MCF 10A (cell line): ENCODE measurements at places on chromosomes 3 and 15.
A peak's percentile ranks its signal among the peaks of the same experiment; 100 is the strongest.

GRCh38 chr3:19427422-19428149, 279.3 kb downstream of the KCNH8 start:
- DNase-seq = peak; percentile 30

DNA sequence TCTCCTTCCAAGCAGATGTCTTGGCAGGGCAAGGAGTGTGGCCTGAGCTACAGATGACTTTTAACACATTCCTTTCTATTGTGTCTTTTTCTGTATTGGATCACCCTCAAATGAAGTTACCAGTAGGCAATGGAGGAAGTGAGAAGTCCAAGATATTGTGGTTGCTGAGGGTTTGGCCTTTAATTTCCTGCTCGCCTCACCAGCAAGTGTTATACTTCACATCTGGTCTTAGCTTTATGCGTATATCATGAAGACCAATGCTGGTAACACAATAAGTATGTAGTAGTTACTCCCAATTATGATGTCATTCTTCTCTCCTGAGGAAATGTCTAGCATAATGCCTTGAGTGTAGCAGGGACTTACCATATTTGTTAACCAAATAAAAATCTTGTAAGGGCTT, 179.9 kb downstream of the ZIC1 start:
- no peak for DNase-seq

DNA sequence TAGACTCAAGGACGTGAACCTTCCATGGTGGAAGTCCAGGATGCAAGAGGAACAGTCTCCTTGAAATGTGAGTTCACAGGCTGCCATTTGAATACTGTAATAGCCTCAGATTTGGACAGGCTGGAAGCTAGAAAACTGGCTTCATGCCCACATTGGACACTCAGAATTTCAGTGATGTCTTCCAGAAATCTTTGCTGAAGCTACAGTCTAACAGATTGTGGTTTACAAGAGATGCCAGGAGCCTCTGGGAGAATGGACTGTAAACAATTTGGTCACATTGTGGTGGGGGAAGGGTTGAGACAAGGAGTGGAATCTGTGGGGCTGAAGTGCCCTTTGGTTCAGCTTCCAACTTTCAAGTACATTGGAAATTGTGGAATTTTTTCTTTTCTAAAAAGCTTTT, 252.0 kb upstream of the PROK2 start:
- no peak for DNase-seq

- no peak for DNase-seq
These were observed 7.5 kb upstream of the MAN2A2 start for GRCh38 chr15:90895571-90896117.

- DNase-seq = no peak
These were observed 148.6 kb upstream of the STRIT1 start for GRCh38 chr3:155442072-155442471.

DNA sequence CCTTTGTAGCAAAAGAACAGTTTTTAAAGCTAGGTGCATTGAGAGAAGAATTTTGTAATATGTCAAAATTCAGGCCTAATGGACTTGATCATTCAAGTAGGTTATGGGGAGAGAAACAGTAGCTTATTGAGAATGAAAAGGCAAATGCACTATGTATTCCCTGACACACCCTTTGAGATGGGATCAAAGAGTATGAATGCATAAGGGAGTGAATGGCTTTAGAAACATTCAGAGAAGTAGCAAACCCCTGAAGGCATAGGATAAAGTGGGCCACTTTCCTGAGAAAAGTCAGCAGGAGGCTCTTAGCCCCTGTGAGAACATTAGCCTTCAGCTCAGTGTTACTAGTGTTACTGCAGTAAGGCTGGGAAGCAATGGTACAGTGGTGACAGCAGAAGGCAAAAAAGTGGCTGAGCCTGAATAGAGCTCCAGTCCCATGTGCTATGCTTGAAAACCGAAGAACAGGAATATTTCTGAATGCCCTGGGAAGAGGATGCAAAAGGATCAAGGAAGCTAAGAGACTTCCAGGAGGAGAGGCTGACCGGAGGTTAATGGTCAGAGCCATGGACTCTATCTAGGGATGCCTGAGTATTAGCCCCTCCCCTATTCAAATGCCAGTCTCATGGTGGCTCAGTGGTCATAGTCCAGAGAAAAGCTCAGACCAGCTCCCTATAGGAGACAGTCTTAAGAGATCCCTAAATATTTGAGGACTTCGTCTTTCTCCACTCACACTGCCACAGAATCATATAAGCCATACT, 218.2 kb upstream of the SGO1 start:
- DNase-seq = no peak

- peak; percentile 32 for DNase-seq
These were observed 384.0 kb upstream of the TPM1 start for GRCh38 chr15:62658498-62658897.

DNA sequence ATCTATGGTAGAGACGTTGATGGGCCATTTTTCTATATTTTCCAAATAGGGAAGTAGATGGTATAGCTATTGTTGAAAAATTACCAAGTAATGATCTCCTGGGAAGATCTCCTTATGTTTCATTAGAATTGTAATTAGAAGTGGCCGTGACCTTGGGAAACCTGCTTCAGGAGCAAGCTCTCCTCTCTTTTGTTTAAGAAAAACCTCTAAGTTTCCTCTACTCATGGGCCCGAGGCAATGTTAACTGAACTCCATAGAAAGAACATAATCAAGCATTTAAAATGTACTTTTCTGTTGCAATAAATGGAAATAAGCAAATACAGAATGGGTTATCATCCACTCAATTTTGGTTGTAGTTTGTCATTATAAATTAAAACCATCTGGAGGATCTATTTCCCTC, 511.2 kb upstream of the MDFIC2 start:
- no peak for DNase-seq

DNA sequence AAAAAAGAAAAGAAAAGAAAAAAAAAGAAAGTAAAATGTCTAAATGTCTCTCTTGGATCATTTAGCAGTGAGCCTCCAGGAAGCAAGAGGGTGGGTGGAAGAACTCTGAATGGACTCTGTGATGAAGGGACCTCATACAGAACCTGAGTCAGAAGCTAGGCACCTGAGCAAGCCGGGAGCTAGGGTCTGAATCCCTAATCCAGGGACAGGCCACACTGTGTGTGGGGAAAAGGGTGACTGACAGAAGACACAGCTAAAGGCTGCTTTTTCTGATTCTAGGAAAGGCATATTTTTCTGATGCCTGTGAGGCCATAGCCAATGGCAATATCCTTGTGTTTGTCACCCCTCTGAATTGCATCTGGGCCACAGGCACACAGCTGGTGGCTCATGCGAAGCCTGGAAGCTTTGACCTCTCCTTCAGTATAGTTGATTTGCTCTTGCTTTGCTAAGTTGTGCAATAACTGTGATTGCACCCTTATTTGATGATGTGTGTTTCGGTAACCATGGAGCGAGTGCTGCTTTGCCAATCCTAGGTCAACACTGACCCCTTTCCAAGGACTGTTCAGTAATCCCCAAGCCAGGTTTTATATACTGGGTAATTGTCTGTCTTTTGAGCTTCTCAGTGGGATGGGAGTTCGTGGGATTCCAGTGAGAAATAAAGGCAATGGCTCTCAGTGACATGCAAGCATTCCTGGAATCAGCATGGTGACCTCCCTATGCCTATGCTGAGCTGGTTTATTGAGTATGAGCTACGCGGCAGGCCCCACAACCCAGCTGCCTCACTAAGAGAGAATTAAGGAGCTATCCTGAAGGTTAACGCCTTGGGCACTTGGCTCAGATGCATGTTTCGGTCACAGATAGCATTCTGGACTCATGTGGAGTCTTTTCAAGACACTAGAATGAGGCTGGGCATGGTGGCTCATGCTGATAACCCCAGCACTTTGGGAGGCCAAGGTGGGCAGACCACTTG, 49.0 kb upstream of the OSBPL11 start:
- DNase-seq = peak; percentile 39

DNA sequence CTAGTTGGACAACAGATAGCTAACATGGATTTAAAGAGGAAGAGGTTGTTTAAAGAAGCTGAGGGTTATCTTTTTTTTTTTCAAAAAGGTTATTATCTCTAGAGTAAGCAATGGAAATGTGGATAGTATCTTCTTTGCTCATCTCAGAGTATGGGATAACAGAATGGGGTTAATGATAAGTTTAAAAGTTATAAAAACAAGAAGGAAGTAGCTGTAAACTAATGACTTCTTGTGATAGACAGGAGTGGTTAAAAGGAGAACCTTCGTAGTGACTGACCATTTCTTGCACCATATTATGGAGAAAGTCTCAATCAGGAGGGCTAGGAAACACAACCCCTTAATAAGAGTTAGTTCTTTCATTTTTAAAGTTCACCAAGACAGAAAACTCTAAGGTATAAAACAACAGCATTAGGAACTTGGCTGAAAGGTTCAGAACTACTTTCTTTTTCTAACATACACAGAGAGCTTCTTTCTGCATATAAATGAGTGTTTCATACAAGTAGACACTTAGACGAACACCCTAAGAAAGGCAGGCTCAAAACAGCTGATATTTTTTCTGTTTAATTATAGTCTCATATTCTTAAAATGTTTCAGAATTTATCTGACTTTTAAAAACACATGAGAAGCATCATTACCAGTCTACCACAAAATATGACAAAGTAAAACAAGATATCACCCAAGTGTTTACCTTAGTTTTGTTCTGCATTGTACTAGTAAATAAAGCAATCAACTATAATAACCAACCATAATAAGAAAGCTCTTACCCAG, 140.0 kb downstream of the MEIS2 start:
- DNase-seq = no peak

GRCh38 chr3:146414010-146414409, 55.4 kb downstream of the PLSCR2 start:
- no peak for DNase-seq

- DNase-seq = no peak
These were observed 22.7 kb downstream of the APH1B start for GRCh38 chr15:63299943-63300575.

DNA sequence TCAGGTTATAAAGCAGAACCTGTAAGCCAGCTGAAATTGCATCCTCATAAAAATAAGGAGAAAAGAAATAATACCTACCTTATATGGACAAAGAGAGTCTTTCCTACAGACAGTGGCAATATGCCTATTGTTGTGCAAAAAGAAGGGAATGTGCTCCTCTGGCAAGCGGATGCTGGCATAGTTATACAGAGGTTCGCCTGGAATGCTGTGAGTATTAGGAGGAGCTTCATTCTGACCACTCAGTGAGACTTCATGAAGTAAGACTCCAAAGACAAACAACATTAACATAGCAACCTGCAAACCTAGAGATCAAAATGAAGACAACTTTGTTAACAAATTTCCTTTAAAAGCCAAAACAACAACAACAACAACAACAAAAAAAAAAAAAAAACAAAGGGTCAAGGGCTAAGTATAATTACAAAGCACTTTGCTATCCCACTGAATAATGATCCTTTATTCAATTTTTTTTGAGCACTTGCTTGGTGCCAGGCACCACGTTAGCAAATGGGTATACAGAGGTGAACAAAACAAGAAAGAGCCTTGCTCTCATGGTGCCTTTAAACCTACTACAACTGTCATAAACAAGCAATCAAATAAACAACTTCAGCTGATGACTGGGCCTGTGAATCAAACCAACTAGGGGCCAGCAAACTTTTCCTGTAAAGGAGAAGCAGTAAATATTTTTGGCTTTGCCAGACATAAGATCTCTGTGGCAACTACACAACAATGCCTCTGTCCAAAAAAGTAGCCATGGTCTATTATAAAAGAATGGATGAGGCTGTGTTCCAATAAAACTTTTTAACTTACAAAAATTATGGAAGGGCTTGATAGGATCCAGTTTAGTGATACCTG, 3.7 kb downstream of the EOGT start:
- peak; percentile 35 for DNase-seq

DNA sequence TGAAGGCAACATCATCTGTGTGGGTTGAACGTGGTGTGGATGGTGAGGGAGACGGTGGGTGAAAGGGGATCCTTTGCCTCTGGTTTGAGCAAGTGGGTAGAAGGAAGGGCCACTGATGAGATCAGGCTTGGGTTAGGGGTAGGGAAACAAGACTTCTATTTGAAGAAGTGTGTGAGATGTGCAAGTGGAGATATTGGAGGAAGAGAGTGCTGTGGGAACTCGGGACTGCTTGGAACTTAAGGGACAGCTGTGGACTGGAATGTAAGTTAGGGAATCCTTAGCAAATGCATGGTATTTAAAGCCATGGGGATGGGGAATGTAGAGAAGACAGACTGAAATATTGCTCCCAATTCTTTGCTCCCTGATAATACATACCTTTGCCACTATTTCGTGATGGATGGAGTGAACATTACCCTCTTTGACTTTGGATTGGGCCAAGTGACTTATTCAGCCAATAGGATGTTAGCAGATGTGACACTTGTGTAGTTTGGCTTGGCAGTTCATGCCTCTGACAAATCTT, 30.2 kb upstream of the AMOTL2 start:
- no peak for DNase-seq

DNA sequence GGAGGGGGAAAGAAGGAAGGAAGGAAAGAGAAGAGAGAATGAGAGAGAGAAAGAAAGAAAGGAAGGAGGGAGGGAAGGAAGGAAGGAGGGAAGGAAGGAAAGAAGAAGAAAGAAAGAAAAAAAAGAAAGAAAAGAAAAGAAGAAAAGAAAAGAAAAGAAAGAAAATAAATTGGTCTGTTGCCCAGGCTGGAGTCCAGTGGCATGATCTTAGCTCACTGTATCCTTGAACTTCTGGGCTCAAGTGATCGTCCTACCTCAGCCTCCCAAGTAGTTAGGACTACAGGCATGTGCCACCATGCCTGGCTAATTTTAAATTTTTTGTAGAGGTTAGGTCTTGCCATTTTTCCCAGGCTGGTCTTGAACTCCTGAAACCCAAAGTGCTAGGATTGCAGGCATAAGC, 11.6 kb upstream of the RNF7 start:
- no peak for DNase-seq

- DNase-seq = no peak
These were observed 306.5 kb upstream of the SLITRK3 start for GRCh38 chr3:165502707-165503106.

DNA sequence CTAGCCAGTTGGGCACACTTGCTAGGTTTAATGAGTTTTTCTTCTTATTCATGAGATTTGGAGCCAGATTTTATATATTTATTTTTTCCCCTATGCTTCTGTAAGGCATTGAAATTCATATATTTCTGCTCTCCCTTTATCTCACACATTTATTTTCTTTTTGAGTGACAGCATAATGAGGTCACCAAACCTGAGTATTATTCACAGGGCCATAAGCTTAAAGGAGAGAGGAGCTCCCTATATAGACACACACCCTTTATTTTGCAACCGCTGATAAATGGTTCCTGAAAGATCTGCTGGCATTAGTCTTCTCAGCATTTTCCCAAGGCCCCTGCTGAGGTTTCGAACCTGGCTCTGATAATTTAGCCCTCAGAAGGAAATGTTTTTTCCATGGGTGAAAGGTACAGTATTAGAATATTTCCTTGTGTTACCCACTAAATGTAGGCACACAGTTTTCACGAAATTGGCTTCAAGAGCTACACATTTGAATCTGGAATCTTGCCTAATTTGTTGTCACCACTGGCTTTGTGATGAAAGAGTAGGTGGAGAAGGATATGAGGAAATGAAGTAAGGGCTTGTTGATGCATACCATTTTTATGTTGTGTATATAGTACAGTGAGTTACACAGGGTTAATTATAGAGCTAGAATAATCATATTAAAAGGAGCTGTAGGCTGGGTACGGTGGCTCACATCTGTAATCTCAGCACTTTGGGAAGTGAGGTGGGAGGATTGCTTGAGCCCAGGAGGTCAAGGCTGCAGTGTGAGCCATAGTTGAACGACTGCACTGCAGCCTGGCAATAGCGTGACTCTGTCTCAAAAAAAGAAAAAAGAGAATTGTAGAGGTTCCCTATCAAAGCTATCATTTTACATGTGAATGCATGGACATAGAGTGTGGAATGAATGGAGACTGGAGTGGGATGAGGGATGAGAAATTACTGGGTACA, 6.5 kb downstream of the KLHL18 start:
- peak; percentile 36 for DNase-seq
